ENCODE measurements at places on chromosomes 3 and 15.

DNA sequence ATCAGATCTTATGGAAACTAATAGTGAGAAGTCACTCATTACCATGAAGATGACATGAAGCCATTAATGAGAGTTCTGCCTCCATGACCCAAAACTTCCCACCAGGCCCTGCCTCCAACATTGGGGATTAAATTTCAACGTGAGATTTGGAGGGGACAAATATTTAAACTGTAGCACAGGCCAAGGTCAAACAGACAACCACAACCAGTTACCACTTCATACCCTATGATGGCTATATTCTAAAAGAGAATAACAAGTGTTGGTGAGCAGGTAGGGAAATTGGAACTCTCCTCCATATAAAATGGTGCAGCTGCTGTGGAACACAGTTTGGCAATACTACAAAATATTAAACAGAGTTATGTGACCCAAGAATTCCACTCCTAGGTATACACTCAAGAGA is 36.9 kb downstream of the TCAIM start:
- no peak for DNase-seq

- DNase-seq = no peak
Observed at GRCh38 chr15:70379938-70380883, 282.5 kb upstream of the TLE3 start.

- no peak for DNase-seq
Observed at GRCh38 chr15:37046876-37047614, 53.3 kb downstream of the MEIS2 start.

DNA sequence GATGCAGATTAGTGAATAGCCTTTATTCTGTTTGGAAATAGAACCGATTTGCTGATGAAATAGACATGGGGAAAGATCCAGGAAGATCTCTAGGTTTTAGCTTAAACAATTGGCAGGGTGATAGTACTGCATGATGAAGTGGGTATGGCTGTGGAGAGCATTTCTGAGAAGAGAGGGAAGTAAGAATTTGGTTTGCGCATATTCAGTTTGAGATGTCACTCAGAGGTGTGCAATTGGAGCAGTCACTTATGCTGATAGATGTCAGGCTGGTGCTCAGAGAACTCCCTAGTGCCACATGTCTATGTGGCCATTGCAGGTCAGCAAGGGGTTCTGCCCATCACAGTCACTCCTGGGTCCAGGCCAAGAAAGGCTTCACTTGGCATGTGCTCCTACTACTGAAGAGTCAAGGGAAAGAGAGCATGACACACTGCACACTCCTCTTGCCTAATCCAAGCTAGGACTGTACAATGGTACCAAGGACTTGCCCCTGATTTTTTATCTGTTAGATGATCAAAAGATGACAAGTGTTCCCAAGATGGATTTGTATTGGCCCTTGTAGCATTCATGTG is 57.2 kb upstream of the ST8SIA2 start:
- no peak for DNase-seq
